ENCODE measurements at places on chromosomes 1 and 21.

GRCh38 chr1:39131940-39132339 lies 72.6 kb upstream of the MACF1 start:
- no peak for DNase-seq

DNA sequence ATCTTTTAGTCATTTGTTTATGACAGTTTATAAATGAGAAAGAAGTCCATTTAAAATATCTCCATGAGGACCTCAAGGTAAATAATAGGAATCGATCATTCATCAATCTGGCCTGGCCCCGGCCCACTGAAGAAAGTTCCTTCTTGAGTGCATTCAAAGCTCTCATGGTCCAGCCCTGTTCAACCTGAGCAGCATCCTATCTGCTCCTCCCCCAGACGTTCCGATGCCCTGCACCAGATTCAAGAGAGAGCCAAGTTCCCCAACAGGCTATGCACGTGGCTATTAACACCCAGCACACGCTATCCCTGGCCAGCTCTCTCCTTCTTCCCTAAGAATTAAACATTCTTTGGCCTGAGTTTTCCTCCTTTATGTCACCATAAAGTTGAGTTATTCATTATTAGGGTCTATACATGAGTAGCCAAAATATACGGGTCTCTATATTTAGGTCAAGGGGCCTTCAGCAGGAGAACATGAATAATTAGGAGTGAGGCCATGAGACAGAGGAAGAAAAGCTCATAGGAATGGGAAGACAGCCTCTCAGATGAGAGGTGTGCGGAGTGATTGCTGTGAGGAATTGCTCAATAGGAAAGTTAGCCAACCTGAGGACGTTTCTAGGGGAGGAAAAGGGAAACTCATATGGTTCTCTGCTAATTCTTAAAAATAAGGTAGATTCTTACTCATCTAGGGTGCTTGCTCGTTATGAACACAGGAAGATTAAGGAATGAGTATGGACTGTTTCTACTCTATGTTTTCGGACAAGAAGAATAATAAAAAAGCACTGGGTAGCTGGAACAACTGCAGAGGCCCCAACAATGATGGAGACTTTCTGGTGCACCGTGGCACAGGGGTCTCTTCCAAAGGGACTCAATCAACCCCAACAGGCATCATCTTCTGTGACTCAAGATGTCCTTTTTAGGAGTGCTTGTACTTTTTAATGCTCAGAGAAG lies 23.6 kb downstream of the RUNX1 start:
- no peak for DNase-seq

DNA sequence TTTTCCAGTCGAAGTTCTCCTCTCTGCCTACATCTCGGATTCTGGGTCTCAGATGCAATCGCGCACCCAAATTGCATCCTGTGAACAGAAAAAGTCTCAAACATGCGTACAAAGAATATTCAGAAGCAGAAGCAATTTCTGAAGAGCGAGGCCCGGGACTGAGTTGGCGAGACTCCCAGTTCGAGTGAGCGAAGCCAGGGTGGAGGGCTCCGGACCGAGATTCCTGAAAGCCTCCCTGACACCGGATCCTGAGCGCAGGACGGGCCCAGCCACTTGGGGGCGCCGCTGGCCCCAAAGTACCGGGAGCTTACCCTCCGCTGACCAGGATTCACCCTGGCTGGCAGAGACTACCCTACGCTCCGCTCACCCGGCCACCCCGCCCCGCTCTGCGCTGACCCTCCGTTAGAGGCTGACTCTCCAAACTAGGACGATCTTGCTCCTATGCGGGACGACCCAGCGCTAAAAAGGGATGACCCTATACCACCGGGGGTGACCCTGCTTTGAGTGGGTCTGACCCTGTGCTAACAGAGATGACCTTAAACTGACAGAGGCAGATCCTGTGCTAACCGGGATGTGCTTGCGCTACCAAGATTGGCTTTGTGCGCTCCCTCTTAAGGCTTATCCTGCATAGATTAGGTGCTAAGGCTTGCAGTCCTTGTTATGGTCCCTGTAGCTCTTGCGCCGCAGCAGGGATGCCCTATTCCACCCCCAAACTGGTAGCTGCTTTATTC lies 12.1 kb downstream of the FOXD2 start:
- no peak for DNase-seq

DNA sequence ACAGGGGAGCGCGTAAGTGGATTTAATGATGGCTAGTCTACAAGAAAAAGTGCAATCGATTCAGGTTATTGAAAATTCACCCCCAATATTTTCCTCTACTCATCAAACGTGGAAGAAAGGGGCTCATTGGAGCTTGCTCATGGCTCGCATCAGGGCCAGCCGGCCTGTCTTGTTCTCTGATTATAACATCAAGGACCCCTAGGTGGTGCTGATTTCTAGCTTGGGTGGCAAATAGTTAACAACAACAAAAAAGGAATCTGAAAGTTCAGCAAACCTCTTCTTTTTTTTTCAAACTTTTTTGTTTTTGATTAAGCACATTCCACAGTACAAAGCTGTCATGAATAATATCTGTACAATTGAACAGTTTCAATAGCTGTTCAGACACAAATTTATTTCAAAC lies 35.8 kb upstream of the SOD1 start:
- no peak for DNase-seq

GRCh38 chr1:21237446-21238088 lies 52.7 kb downstream of the ECE1 start:
- no peak for DNase-seq

- DNase-seq: no peak
These were observed 61.5 kb downstream of the TOR3A start for GRCh38 chr1:179143322-179143721.
